ENCODE measurements at places on chromosomes 5 and 9.
A peak's percentile ranks its signal among the peaks of the same experiment; 100 is the strongest.

- no peak for DNase-seq
These were observed 17.4 kb upstream of the TMEM174 start for GRCh38 chr5:73155271-73156222.

- no peak for DNase-seq
These were observed 383.8 kb downstream of the NTRK2 start for GRCh38 chr9:85053206-85053786.

DNA sequence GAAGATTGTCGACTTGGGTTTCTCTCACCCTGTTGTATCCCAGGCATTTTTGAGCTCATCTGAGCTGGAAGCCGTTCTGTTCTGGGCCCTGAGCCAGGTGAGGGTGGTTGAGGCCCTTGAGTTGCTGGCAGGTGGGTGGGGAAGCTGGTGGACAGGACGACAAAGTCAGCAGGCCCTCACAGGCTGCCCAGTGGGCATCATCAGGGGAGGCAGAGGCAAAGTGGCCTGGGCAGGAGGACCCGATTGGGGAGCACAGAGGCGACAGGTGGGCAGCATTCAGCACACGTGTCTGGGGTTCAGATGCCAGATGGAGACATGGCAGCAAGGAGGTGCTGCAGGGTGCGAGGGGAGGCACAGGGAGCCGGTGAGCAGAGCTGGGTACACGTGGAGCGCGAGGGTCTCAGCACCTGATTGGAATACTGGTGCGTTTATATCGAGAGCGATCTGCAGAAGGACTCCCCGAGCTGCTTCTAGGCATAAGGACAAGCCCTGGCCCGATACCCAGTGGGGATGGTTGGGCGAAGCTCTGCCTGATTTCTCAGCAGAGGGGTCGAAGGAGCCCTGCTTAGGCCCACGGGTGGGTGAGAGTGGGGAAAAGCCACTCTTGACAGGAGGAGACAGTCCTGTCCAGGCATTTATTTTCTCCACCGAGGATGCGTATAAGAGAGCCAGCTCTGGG is 49.0 kb upstream of the SUSD3 start:
- DNase-seq: no peak

DNA sequence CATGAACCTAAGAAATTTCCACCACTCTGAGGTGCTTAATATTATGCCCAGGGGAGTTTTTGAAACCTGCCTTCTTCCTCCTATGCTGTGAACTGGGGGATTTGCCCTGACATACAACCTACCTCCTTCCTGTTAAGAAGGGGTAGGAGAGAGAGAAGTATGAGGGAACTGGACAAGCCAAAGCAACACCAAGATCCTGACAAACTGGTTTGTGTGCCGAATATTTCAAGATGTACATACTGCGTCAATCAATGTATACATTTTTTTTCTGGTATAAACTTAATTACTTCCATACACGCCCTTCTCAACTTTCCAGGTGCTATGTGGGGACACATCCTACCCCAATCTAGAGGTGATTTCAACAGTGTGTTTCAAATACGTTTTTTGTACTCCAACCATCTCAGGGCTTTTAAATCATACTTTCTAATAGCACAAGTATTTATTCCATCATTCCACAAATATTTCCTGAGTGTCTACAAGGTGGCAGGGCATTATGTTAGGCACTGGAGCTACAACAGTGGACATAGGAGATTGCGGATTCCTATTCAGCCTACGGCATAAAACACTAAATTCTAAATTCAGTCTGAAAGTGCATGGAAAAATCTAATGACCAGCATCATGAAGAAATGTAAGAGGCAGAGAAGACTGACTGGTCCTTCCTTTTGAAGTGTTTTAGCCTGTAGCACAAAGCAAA is 70.1 kb upstream of the IFNK start:
- DNase-seq: no peak

GRCh38 chr9:115593587-115594091 is 475.7 kb upstream of the TNC start:
- DNase-seq: peak; percentile 51

- DNase-seq: no peak
These were observed 6.3 kb downstream of the CRHBP start for GRCh38 chr5:76958991-76959767.

DNA sequence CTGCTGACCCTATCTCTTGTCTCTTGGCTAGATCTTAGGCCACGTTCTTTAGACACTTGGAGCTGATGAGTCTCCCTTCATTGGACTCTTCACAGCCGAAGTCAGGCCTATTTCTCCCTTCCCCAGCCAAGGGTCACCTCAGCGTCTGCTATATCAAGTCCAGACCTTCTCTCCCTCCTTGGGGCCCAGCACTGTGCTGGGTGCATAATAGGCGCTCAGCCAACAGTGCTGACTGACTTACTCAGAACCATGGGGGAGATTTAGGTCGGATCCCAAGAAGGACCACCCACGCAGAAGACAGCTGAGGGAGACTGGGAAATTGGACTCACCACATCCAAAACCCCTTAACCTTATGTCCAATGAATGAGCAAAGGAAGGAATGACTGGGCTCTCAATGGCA is 5.6 kb upstream of the AMBP start:
- DNase-seq: no peak

GRCh38 chr5:10859393-10860195 is 98.6 kb upstream of the DAP start:
- DNase-seq: no peak

- no peak for DNase-seq
These were observed 36.3 kb downstream of the KLHL3 start for GRCh38 chr5:137699336-137700281.

GRCh38 chr5:73796164-73797131 is 170.5 kb downstream of the ARHGEF28 start:
- DNase-seq: peak; percentile 72

GRCh38 chr9:86764671-86765343 is 182.5 kb downstream of the GAS1 start:
- no peak for DNase-seq

DNA sequence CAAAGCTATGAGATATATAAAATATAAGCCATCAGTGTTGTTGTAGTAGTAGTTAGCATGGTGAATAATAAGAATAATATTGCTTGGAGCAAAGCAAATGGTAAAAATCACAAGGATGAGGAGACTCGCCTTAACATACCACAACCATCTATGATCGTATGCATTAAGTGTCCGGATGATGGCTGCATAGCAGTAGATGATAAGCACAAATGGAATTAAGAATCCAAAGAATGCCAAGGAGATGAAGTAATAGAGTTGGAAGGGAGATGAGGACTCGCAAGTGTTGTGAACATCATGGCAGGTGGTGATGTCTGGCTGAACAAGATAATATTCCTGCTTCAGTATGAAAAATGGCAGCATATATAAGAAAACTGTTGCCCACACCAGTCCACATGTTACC is 5.5 kb downstream of the F2RL2 start:
- DNase-seq: no peak

DNA sequence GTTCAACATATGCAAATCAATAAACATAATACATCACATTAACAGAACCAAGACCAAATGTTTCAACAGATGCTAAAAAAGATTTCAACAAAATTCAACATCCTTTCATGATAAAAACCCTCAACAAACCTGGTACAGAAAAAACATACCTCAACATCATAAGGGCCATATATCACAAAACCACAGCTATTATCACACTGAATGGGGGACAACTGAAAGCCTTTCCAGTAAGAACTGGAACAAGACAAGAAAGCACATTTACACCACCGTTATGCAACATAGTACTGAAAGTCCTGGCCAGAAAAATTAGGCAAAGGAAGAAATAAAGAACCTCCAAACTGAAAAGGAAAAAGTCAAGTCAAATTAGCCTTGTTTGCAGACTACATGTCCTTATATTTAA is 93.6 kb downstream of the DTWD2 start:
- DNase-seq: no peak

GRCh38 chr5:61200582-61201155 is 38.4 kb upstream of the SMIM15 start:
- DNase-seq: no peak

DNA sequence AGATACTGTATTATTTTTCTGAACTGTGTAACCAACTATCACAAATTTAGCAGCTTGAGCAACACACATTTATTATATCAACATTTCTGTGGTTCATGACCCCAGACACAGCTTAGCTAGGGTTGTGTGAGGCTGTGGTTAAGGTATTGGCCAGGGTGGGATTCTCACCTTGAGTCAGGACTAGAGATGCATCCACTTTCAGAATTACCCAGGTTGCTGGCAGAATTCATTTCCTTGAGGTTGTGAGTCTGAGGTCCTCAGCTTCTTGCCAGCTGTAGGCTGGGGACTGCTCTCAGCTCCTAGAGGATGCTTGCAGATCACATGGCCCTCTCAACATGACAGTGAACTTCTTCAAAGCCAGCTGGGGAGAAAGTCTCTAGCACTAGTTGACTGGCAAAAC is 122.5 kb upstream of the RASGRF2 start:
- no peak for DNase-seq

GRCh38 chr5:103369125-103370120 is 110.9 kb downstream of the MACIR start:
- no peak for DNase-seq

DNA sequence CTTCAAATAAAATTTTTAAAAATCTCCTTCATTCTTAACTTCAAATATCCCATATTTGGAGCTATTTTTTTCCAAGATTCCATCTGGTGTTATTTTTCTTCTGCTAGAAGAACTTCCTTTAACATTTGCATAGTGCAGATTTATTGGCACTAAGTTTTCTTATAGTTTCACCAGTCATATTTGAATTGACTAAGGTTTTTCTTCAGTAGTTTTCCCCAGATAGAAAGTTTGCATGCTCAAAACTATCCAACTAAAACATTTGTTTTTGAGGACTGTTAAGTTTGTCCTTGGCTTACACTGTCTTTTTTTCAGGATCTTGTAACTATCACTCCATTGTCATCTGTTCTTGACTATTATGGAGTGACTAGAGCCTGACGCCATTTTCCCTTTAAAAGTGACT is 606.7 kb downstream of the TAF11L14 start:
- DNase-seq: no peak

DNA sequence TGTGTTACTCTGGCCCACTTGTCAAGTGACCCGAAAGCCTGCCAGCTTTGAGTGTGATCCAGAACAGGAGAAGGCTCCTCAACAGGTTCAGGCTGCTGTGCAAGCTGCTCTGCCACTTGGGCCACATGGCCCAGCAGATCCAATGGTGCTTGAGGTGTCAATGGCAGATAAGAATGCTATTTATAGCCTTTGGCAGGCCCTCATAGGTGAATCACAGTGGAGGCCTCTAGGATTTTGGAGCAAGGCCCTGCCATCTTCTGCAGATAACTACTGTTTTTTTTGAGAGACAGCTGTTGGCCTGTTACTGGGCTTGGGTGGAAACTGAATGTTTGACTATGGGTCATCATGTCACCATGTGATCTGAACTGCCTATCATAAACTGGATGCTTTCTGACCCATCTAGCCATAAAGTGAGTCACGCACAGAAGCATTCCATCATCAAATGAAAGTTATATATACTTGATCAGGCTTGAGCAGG is 180.8 kb downstream of the CARTPT start:
- no peak for DNase-seq

DNA sequence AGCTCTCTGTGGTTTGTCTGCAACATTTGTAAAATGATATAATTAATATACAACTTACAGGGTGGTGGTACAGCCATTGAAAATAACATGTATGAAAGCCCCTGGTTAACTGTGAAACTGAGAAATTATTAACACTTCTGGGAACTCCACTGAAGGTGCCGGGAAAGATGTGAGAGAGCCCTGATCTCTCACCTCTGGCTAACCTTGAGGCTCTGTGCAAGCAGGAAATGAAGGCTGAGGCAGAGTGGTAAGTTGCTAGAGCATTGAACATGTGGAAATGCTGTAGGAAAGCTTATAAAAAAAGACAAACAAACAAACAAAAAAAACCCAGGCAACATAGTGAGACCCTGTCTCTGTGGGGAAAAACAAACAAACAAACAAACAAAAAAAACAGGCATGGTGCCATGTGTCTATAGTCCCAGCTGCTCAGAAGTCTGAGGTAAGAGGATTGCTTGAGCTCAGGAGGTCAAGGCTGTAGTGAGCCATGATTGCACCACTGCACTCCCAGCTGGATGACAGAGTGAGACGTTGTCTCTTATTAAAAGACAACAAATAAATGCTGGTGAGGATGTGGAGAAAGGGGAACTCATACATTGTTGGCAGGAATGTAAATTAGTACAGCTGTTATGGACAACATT is 7.5 kb downstream of the CATSPER3 start:
- DNase-seq: no peak

DNA sequence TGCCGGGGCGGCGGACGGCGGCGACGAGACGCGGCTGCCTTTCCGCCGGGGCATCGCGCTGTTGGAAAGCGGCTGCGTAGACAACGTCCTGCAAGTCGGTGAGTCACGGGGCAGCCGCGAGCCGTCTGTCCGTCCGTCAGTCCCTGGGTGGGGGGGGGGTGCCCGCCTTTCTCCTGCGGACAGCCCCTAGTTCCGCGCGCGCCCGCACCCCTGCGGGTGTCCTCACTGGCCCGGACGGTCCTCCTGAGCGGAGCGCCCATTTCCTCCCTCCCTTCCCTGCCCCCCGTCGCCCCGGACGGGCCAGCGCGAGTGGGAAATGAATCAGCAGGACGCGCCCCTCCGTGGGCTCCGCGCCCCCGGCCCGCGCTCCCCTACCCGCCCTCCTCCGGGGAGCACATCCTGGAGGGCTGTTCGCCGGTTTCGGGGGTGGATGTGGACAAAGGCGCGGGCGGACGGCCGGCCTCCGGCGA is 828 bp downstream of the ZSWIM6 start:
- no peak for DNase-seq

DNA sequence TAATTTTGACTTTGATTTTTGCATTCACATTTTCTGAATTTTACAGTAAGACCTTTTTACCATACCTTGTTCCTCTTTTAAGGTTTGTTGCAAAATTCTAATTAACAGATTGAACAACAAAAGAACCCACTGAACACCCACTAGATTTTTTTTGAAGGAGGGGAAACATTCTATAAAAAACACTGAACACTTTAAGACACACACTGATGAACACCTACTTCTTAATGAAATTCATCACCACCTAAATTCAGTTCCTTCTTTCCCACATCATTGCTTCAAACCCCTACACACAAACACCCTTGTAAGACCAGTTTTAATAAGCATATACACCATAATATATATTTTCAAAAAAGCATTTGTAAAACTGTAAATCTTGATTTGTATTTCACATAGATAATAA is 559.0 kb upstream of the MEF2C start:
- no peak for DNase-seq

- no peak for DNase-seq
These were observed 71.5 kb downstream of the PRLR start for GRCh38 chr5:35158622-35159369.
